ENCODE measurements at places on chromosomes 7 and 10. TPM values are rescaled to one million over a fixed set of nuclear protein-coding genes. Genes with fewer than 3 reads are reported as not detected.

GRCh38 chr7:42046483-42046882 lies 190.5 kb downstream of the GLI3 start:
- no peak for DNase-seq

EPHA1 gene
- 39.4 TPM for total RNA-seq

DNA sequence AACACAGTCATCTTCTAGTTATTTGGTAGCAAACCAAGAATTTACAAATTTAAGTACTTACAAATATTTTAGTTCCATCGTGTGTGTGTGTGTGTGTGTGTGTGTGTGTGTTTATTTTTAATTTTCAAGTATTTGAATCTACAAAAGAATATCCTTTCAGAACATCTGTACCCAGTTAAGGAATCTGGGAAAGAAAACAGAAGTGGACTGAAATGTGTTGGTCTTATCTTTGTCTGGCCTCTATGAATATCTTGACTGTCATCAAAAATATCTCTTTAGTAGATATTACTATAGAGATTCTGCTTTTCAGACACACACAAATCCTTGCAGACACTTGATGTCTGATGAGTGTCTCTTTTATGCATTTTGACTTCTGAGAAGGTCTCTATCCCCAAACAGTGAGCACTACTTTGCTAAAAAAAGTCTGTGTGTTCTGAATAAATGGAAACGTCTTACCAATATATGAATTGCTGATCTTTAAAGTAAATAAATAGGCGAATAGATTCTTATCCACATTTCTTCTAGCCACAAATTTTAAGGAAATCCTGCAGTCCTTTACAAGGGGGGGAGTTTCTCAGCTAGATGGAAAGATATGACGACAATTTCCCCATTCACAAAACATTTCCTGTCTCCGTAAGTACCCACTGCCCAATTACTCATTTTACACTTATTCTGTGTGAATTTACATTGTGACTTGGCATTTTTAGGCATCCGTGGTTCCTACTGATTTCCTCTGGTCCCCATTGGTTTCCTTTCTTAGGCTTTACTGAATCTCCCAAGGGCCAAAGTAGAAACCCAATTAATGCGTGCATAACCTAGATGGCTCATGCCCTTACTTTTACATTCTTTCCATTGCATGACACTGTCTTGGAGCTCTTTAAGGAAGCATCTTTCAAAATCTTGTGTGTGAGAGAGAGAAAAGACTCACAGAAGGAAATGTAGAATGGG lies 36.0 kb downstream of the NRCAM start:
- no peak for DNase-seq

- no peak for DNase-seq
Measured at GRCh38 chr10:97490592-97490991, 7.6 kb downstream of the MMS19 start.

GRCh38 chr10:49833168-49833567 lies 71.0 kb upstream of the OGDHL start:
- DNase-seq, result no peak

DNA sequence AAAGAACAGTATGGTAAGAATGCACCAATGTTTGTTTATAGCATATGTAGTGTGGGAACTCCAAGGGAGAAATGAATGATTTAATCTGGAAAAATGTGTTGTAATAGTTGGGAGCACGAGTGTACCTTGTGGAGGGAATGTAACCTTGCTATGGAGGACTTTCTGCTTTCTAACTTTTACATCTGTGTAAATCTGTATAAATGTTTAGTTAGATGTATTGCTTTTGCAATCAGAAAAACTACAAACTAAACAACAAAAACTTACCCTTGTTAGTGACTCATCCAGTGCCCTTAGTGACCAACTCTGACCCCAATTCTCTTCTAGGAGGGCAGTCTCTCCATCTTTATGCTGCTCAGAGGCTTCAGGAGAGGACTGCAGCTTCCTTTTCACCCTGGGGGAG lies 89.3 kb downstream of the CCNY start:
- DNase-seq, result no peak

- no peak for DNase-seq
Measured at GRCh38 chr10:24446739-24447138, 237.8 kb downstream of the KIAA1217 start.

GRCh38 chr7:90216771-90217170 lies 5.2 kb downstream of the STEAP2 start:
- no peak for DNase-seq

GRCh38 chr10:94077042-94077441 lies 83.3 kb downstream of the PLCE1 start:
- no peak for DNase-seq

DNA sequence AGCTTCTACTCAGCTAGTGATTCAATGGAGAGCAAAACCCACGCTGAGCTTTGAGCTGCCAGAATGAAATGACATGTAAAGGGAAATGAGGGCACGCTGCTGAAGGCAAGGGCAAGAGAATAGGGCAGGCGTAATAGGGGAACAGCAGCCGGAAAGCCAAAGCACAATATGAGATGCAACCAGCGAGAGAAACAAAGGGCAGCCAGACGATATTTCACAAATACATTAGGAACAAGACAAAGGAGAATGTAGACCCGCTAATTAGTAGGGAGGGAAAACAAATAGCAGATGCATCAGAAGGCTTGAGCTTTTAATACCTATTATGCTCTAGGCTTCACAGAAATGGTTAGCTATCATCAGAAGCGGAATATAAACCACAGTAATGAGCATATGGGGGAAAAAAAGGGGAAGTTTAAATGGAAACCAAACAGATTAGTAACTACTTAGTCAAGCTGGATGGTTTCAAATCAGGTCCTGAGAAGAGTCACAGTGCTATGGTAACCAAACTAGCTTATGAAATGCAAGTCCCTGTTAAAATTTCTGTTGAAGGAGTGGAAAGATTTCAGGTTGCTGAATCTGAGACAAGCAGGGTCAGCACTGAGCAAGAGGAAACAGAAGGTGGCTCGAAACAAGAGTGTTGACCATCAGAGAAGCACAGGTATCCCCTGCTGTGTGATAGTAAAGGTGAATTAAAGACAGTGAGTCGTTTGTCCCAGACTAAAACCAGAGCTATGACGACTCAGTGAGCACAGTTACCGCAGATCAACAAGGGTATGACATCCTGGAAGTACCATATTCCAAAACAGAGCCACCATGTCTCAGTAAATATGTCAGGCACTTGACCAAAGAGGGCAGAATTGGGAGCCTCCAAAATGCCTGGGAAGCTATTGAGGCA lies 496.9 kb upstream of the CELF2 start:
- DNase-seq, result no peak

CFAP58 gene
- 0.20 TPM for total RNA-seq
